ENCODE measurements at places on chromosomes 2 and 18.

- peak; percentile 82 for DNase-seq
Observed at GRCh38 chr2:224927646-224928173, 114.6 kb downstream of the DOCK10 start.

DNA sequence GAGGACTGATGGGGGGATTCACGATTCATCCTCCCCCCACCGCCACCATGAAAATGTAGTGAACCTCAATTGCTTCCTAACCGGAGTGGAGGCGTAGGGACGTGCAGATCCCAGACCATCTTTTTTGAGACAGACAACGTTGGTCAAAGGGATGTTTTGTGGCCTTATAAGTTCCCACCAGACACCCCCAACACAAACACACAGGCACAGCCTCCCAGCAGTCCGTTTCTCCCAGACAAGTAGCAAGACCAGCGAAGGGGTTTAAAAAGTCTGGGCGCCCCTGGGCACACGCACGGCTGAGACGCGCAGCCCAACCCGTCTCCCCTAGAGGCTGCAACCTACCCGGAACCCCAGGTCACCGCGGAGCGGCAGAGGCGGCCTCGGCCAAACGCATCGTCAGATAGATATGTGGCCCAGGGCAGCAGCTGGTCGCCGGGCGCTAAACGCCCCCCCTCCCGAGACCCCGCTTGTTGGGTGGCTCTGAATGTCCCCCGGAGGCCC is 1.3 kb downstream of the GBX2 start:
- no peak for DNase-seq

- DNase-seq, result no peak
Observed at GRCh38 chr18:34932363-34932762, 108.8 kb upstream of the MAPRE2 start.

GRCh38 chr2:209426432-209426831 is 2.6 kb downstream of the MAP2 start:
- DNase-seq, result no peak

GRCh38 chr2:222707689-222708273 is 36.3 kb downstream of the MOGAT1 start:
- DNase-seq, result no peak

DNA sequence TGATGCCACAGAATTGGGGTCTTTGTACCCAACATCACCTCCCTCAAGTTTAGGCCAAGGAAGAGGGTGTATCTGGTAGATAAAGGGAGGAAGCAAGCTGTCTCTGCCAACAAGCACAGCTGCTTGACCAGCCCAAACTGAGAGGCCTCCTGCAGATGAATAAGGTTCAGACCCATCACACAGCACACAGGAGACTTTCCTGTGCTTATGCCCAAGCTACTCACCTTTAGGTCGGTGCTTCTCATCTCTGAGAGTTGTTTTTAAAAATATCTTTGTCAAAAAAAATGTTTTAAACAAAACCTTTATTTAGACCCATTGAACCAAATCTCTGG is 24.7 kb upstream of the SP3 start:
- DNase-seq, result no peak

DNA sequence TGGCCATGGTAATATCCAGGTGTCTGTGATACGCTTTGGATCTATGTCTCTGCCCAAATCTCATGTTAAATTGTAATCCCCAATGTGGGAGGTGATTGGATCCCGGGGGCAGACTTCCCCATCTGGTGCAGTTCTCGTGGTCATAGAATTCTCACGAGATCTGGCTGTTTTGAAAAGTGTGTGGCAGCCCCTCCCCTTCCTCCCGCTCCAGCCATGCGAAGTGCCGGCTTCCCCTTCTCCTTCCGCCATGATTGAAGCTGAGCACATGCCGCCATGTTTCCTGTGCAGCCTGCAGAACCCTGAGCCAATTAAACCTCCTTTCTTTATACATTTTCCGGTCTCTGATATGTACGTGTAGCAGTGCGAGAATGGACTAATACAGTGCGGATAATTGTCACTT is 42.5 kb downstream of the GPC1 start:
- no peak for DNase-seq

GRCh38 chr18:48563027-48563426 is 24.2 kb downstream of the CTIF start:
- DNase-seq, result no peak

GRCh38 chr18:66641056-66641455 is 37.2 kb upstream of the CDH19 start:
- DNase-seq, result no peak

GRCh38 chr2:240461471-240462072 is 26.1 kb downstream of the GPC1 start:
- no peak for DNase-seq

GRCh38 chr18:62586151-62586774 is 63.4 kb downstream of the ZCCHC2 start:
- DNase-seq, result no peak

- no peak for DNase-seq
Observed at GRCh38 chr2:71309-72035, 25.2 kb upstream of the FAM110C start.

- no peak for DNase-seq
Observed at GRCh38 chr2:75428060-75428459, 132.7 kb downstream of the EVA1A start.

DNA sequence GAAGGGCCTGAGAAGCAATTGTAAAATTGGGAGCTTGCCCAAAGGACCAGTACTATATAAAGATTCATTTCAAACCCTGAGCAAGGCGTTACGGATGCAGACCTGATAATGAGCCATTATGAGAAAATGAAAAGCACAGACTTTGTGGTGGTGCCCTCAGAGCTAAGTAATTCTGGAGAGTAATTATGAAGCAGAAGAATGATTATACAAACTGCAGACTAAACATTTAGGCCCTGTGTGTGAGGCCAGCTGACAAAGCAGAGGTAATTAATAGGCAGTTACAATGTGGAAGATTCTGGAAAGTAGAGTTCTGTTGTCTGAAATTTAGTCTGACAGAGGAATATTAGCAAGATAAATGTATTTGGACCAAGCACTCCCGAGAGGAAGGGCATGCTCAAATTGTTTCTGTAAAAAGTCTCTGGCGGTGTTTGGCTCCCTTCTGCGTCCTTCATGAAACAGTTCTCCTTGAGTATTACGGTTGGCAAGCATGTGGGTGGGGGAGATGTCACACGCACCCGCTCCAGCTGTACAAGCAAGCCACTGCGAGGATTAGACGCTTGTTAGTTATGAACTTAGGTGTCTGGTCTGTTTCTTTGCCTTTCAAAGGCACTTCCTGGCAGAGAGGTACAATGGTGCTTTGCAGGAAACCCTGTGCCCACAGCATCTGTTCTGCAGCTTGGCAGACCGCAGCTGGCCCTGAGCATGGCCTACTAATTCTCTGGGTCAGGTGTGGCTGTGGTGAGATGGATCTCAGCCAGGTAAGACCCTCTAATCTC is 45.5 kb downstream of the CDC42EP3 start:
- DNase-seq, result peak; percentile 20

DNA sequence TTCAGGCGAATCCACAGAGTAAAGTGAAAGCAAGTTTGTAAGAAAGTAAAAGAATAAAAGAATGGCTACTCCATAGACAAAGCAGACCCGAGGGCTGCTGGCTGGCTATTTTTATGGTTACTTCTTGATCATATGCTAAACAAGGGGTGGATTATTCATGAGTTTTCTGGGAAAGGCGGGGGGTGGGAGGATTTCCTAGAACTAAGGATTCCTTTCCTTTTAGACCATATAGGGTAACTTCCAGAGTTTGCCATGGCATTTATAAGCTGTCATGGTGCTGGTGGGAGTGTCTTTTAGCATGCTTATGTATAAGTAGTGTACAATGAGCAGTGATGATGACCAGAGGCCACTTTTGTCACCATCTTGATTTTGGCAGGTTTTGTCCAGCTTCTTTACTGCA is 59.8 kb downstream of the SLC4A3 start:
- DNase-seq, result no peak

DNA sequence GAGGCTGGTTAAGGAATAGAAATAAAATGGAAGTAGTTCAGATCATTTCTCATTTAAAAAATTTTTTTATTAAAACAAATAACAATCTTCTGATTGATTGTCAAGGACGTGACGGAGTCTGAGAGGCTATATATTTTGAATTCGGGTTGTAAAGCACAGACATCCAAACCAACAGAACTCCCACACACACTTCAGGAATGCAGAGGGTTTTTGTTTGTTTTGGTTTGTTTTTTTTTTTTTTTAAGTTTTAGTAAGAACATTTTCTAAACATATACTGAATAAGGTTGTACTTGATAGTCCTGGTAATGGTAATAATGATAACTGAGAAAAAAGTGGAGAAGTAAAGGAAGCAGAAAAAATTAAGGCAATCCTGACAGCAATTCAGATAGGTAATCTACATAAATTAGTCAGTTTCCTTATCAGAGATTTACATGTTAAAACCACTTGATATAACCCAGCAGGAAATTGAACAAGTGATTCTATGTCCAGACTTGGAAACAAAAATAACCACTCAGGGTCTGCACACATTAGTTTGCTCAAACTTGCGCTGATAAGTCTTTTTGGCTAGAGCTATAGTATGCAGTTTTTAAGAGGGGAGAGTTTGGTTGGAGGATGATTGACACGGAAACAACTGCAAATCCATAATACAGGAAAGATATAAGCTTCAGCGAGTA is 51.5 kb upstream of the CTAGE1 start:
- no peak for DNase-seq

DNA sequence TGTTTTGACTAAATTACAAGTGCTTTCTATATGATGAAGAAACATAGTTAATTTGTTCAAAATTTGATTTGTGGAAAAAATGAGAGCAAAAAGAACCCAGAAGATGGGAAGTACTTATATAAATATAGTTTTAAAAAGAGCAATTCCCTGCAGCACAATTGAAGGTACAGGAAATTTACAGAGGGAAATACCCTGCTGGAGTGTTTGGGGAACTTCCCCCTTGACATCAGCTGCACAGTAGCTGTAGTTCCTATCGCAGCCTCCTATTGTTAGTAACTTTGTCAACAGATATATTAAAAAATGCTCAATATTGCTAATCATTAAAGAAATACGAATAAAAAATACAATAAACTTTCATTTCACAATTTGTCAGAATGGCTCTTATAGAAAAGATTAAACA is 1118.8 kb upstream of the ZEB2 start:
- DNase-seq, result no peak

GRCh38 chr18:35526495-35527059 is 28.8 kb upstream of the INO80C start:
- no peak for DNase-seq

DNA sequence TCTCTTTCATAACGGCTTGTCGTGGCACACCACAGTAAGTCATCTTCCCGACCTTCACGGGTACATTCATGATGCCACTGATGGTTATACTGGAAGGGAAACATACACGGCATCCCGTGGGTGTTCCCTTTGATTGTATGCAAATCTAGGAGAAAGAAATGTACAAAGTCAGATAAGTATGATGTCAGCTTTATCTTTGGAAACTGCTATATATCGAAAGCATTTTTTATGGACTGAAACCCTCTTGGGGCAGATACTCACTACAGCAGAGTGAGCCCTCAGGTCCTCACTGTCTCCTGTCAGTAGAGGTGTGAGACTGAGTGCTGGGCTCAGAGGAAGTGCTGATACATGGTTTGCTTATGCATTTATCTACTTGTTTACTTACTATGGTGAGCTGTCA is 20.4 kb downstream of the PLA2R1 start:
- no peak for DNase-seq

DNA sequence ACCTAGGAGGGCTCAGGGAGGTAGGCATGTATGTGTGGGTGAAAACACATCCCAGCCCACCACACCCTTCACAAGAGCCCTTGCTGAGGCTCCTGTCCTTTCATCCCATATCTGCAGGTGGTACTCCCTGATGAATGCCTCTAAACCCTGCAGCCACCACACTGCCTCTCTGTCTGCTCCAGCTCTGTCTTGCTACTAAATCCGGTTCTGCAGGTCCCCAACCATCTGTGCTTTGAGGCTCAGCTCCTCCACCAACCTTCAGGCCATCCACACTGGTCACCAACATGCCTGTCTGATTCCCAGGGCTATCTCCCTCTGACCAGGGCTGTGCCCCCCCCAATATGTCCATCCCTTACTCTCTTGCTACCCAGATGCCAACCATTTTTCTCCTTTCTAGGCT is 92.7 kb downstream of the BIN1 start:
- no peak for DNase-seq

- DNase-seq, result no peak
Observed at GRCh38 chr2:128234613-128235012, 84.1 kb downstream of the HS6ST1 start.

DNA sequence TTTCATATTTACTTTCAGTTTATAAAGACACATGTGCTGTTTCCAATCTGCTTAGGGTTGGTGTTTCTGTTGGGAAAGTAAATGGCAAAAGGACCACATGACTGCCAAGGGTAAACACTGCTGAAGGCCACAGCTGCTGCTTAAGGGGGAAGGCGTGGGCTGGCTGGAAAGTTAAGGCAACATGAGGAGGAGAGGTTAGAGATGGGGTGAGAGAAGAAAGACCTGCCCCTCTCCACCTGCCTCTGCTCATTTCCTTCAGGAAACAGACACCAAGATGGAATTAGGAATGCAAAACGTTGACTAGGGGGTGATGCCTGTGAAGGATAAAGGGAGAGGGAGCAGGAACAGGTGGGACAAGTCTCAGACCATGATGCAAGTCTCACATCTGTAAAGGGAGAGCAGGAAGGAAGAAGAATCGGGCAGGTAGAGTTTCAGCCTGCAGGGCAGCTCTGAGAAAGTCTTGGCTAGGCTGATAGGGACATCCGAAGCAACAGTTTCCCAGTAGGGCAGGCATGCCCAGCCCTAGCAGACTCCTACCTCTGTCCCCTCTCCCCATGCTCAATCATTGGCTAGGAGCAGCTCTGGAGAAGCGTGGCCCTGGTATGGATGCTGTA is 86.0 kb downstream of the CDC42EP3 start:
- DNase-seq, result no peak

- DNase-seq, result no peak
Observed at GRCh38 chr18:24754583-24755253, 294.3 kb downstream of the HRH4 start.

GRCh38 chr2:238389988-238390589 is 36.6 kb upstream of the ASB1 start:
- no peak for DNase-seq

DNA sequence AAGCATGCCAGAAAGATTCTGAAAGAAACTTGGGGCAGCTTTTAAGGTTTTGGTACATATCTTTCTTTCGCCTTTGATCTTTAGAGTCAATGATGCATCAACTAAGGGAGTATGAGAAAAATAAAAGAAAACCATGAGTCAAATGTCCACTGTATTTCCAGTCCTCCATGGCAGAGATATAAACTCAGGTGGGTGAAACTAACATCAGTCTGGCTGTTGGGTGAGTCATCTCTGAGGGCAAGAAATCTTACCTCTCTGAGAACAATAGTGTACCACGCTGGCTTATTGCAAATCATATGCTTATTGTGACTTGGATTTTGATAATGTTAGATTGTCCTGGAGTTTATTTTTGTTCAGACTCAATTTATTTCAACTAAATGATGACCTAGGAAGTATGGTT is 521.0 kb downstream of the PLCL1 start:
- DNase-seq, result no peak

GRCh38 chr2:118675531-118675930 is 171.9 kb downstream of the EN1 start:
- DNase-seq, result no peak

- peak; percentile 41 for DNase-seq
Observed at GRCh38 chr2:127067620-127068350, 39.2 kb downstream of the BIN1 start.

All from stimulated activated naive CD4-positive, alpha-beta T cell (primary cell).